ENCODE measurements at places on chromosomes 12 and 14.

DNA sequence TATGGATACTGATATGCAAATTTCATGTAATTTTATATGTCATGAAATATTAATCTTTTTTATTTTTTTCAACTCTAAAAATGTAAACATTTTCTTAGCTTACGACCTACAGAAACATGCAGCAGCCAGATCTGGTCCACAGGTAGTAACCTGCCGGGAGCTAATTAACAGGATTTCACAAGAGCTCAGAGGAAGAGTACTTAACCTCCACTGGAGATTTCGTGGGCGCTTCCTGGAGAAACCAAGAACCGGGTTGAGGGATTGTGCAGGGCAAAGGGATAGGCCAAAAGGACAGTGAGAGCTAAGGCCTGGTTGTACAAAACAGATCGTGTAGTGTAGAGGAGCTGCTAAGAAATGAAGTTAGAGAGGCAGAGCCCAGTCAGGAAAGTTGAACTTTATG is 315.7 kb downstream of the PAWR start:
- no peak for DNase-seq

DNA sequence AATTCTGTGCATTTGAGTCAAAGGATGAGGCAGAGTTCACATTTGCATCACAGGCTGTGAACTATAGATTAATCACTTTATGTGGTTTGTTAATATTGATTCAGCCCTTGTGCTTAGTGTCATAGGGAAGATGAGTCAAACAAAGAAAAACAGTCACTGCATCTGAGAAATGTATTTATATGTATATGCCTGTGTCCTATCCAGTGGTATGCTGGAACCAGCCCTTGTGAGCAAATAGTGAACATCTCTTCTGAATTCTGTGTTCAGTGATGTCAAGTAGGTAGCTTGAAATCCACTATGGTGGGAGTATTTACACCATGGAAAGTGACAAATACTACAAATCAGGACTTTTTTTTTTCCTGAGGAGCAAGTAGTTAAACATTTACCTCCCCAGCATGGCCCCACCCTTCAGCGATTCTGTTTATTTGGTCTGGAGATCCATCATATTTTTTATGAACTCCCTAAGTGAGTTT is 128.5 kb downstream of the HMGA2 start:
- DNase-seq: no peak

DNA sequence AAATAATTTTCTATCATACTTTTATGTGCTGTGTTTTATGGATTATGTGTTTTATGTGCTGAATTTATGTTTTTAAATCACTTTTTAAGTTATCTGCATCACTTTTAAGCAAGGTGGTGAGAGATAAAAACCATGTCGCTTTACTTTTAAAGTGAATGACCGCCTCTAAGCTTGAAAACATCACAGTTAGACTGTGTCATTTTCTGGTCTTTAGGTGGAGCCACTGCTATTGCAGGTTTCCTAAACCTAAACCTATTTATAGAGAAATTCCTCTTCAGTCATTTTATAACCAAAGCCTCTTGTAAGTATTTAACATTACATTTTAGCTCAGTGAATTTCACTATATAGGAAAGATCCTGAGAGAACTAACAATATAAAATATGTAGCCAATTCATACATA is 21.0 kb upstream of the MDM2 start:
- DNase-seq: no peak

DNA sequence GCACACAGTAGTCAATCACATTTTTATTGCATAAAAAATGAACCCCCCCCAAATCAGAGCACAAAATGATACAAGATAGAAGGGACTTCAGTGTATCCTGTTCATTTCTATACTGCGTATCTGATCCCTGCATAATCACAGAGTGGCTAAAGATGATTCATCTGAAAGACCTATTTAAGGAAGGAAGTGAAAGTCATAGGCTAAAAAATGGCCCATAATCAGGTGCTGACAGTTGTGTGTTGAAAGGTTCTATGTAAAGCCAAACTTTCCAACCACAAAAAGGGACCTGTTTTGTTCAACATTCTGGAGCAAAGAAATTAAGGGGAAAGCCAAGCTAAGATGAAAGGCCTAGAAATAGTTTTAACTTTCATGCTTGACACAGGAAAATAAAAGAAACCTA is 147.8 kb upstream of the ATP2B1 start:
- no peak for DNase-seq

DNA sequence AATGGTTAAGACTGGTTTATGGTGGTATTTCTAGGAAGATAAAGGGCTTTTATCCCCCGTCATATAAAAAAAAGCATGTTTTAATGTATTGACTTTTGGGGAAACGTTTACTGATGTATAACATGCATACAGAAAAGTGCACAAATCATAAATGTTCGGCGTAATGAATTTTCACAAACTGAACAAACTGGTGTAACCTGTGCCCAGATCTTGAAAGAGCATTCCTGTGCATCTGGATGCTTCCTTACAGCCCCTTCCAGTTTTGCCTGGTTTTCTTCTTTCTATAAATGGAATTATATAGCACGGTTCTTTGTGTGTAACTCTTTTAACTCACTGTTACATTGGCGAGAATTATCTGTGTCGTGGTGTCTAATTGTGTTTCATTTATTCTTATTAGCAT is 693.8 kb upstream of the TBX3 start:
- no peak for DNase-seq

GRCh38 chr14:69235708-69236107 is 24.2 kb upstream of the GALNT16 start:
- DNase-seq: no peak

Measured in NCI-H748 treated with DMSO at 0.1 percent for 48 hours (cell line).